ENCODE measurements at places on chromosomes 1 and 21.

DNA sequence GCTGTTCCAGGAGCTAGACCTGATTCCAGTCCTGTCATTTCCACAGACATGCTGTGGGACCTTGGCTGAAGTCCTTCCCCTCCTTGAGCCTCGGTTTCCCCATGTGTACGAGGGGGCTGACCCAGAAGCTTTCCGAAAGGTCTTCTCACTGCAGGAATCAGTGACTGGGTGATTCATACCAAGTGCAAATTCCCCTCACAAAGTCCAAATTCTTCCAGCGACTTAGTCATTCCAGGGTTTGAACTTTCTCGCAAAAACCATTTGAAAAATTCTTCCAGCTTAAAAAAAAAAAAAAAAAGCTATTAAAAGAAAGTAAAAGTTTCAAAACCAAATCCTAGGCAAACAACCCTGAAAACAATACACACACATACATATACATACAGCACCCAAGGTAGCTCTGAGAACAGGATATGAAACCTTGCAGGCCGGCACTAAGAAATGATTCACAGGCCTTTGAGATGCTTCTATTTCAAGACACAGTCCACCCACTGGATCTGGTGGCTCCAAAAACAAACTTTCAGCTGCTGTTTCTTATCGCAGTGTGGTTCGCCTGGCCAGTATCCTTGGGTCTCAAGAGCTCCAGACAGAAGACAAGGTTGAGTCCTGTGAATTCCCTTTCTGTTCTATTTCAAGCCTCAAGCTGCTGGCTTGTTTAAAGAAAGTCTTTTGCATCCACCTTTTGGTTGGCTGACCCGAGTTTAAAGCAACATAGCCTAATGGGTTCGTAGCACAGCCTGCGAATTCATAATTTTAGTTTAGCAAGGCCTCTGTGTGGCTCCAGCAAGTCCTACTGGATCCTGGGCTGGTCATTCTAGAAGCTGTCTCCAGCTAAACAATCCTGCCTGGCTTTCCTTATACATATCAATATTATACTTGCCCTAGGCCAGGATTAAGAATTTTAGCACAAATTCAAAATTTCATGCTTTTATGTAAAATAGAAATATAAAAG is 18.0 kb upstream of the ID3 start:
- peak; percentile 69 for DNase-seq

DNA sequence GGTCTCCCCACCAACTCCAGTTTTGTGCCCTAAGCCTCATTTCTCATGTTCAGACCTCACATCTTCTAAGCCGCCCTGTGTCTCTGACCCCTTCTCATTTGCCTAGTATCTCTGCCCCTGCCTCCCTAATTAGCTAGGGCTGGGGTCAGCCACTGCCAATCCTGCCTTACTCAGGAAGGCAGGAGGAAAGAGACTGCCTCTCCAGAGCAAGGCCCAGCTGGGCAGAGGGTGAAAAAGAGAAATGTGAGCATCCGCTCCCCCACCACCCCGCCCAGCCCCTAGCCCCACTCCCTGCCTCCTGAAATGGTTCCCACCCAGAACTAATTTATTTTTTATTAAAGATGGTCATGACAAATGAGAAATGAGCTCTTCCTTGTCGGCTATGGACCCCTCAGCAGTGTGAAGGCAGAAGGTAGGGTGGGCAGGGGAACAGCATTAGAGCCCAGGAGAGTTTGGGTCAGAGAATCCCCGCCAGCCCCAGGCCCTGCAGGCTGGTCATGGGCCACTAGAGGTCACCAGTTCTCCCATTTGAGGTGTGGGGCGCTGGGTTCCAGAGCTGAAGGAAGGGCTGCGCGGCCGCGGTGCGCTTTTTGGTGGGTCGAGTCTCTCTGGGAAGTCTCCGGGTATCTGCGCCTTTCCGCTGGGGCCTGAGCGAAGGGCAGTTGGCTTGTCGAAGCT is 11.5 kb downstream of the ADAMTSL4 start:
- no peak for DNase-seq

- no peak for DNase-seq
Observed at GRCh38 chr1:55043011-55043410, 3.7 kb downstream of the PCSK9 start.

DNA sequence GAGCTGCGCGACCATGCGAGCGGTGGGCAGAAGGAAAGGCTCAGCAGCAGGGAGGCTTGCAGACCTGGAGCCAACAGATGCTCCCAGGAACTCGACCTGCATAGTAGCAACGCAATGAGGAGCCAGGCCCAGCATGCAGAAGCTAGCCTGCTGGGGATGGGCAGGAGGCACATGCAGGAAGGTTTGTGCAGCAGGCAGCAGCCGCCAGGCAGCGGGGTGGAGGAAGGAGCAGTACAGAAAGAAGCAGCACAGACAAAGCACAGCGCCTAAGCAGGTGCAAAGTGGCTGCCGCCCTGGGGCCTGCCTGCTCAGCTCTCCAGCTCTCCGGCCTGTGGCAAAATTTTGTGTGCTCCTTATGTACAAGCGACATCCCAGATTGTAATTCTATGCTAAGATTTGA is 213.5 kb upstream of the MAP1LC3C start:
- no peak for DNase-seq

DNA sequence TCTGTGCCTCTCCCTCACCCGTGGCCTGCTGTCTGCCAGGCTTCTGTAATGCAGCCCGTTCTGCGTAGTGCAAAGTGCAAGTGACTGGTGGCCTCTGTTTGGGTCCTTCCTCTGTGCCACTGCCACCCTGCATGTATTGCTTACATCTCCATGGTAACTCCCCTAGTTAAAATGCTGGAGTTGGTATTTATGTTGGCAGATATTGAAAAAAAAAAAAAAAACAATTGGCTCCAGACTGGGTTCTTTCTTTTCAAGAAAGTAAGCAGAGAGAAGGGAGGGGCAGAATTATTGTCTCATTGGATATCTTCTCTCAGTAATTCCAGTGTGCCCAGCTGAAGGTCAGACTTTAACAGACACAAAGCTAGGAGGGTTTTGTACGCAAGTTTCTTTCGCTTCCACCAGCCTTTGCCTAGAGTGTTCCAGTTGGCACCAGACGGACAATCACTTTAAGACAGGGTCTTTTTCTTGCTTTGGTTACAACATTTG is 242.3 kb downstream of the PBX1 start:
- no peak for DNase-seq

- no peak for DNase-seq
Observed at GRCh38 chr1:40784141-40784770, 669 bp downstream of the KCNQ4 start.

- DNase-seq = no peak
Observed at GRCh38 chr21:44903050-44903685, 17.5 kb downstream of the ITGB2 start.

DNA sequence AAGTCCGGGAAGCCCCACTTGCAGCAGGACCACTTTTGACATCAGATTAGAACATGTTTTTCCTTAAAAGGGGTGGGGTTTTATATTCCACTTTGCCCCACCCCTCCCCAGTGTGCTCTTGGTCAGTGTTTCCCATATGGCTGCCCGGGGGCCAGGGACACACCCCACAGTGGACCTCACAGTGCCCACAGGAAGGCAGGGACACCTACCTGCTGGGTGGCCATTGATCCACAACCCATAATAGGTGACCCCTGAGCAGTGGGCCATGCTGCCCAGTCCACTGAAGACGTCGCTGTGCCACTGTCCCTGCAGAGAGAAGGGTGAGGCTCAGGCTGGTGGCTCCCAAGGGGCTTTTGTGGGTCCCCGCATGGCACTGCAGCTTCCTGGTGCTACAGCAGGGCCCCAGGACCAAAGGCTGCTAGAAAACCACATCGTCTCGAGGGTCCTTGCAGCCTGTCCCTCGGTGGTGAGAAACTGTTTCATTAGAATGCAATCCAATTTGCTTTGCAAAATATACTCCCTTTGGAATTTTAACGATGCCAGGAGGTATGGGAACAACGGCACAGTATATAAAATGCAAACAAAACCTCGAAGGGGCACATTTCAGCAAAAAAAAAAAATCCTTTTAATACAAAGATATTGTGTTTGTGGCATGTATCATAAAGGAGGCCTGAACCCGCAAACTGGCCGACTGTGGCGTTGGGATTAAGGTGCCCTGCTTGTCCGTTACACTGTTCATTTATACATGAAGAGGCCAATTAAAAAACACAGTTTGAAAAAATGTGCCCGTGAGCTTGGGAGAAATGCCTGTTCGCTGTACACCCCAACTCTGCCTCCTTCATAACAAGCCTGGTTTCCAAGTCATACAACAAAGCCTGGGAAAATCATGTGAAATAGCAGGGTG is 16.9 kb downstream of the MORN1 start:
- no peak for DNase-seq

GRCh38 chr1:224815647-224816046 is 113.8 kb upstream of the DNAH14 start:
- DNase-seq = no peak

GRCh38 chr1:9317591-9318417 is 25.1 kb downstream of the SPSB1 start:
- DNase-seq = no peak

GRCh38 chr1:117275055-117275454 is 64.3 kb upstream of the VTCN1 start:
- no peak for DNase-seq
